ENCODE measurements at places on chromosomes 7 and 10.

DNA sequence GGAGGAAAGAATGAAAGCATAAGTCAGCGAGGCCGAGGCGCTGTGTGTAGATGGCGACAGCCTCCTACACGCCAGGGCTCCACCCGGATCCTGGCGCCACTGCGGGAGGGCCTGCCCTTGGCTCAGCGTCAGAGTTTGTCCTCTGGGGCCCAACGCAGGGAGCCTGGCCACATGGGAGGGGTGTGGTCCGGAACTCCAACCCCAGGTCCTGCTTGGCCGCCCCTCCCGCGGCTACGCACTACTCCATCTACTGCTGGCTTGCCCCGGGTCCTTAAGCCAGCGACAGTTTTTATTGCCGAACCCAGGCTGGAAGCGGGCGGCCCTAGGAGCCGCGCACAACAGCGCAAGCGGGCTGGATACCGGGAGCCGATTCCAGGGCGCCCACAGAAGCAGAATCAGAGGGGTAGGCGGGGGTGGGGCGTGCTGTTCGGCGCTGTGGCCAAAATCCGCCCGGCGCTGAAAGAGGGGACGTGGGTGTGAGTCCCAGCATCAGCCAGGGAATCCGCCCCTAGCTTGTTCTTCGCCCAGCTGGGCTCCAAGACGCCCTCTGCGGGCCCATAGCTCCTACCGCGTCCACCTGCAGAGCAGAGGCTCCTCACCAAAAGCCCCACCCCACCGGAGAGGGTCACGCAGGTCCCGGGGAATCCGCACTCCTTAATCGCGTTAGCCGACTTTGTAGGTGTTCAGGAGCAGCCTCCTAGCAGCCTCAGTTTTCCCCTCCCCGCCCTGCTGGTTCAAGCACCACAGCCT is 4.5 kb downstream of the KAZALD1 start:
- DNase-seq = peak; percentile 86

GRCh38 chr7:111012799-111013675 is 77.9 kb upstream of the LRRN3 start:
- DNase-seq = no peak

DNA sequence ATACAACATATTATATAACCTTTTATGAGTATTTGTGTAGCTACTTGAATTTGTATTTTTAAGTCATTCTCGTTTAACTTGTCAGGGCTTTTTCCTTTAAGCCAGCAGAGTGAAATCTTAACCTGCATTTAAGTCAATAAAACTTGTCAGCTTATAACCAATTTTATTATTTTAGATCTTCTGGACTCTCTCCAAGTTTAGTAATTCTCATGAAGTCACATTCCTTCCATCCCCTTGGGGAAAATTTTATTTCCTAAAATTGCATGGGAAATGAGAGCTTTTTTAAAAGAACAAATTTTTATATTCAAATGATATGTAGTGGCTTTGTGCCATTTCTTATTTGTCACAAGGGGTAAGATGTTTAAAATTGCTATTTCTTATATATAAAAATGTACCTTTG is 74.0 kb downstream of the SEPTIN7 start:
- no peak for DNase-seq

DNA sequence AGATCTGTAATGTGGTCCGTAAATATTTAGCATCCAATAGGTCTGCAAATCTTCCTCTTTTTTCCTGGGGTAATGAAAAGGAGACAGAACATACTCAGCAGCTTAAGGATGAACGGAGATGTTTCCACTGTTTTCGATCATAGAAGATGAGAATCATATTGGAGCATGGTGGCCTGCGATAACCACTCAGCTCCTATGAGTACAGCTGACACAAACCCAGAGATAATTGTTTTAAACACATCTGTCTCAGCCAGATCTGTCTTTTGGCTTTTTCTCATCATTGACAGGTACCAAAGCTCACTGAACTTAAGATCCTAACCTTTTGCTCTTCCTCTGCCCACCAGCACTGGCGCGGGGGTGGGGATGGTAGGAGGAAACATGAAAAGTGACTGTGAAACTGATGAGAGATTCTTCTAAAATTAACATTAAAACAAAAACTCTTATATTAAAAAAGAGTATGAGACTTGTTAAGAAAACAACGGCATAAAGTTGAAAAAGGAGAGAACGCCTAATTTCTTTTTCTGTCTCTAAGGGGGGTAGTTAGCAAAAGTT is 71.0 kb downstream of the SVOPL start:
- no peak for DNase-seq

DNA sequence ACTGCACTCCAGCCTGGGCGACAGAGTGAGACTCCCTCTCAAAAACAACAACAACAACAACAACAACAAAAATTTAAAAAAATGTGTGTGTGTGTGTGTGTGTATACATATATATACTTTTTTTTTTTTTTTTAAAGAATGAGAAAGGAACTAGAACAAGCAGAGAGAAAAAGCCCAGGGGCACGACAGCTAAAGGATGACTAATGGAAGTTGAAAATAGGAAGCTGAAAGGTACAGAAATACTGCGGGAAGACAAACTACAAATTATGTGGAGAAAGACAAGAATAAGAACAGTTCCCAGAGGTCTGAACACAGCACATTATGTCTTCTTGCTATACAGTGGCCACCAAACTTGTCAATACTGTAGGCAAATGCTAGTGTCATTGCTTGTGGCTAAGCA is 141.9 kb upstream of the PRSS1 start:
- DNase-seq = no peak

- DNase-seq = peak; percentile 2
Measured at GRCh38 chr10:59708816-59709394, 745 bp downstream of the SLC16A9 start.

DNA sequence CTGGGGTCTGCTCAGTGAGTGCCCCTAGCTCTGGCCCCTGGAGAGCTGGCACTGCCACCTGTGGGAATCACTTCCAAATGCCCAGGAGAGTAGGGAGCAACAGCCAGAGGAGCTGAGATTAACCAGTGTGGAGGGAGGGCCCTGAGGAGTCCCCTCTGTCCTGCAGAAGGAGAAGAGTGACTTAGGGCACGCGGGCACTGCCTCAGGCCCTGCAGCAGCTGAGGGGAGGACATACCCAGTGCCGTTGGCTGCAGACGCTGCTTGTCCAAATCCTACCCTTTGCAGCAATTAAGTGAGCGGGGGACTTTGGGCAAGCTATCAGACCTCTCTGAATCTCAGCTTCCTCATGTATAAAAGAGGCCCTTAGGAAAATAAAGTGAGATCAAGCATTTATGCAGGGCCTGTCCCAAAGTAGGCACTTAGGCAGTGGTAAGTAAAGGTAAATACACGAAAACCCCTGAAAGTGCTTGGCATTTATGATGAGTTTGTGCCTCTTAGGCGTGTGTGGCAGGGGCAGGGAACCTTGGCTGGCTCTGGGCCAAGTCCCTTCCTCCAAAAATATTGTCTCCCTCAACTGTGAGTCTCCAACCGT is 16.9 kb downstream of the PRF1 start:
- DNase-seq = no peak

DNA sequence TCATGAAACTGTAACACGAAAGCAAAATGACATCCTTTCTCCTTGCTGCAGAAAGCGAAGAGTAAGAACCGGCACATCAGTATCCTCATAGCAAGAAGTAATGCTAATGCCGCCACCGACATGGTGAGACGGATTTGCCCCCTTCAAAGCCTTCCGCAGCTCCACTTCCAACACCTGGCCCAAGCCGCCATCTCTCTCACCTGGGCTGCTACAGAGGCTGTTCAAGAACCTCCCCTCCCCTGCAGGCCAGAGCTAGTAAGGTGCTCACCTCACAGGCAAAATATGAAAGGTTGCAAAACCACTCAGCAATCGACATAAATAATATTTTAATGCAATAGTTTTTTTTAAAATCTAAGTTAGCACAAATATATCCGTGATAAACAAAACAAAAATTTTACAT is 123.9 kb upstream of the FRMD4A start:
- DNase-seq = no peak

- DNase-seq = no peak
Measured at GRCh38 chr10:124213471-124213870, 120.1 kb upstream of the CHST15 start.

DNA sequence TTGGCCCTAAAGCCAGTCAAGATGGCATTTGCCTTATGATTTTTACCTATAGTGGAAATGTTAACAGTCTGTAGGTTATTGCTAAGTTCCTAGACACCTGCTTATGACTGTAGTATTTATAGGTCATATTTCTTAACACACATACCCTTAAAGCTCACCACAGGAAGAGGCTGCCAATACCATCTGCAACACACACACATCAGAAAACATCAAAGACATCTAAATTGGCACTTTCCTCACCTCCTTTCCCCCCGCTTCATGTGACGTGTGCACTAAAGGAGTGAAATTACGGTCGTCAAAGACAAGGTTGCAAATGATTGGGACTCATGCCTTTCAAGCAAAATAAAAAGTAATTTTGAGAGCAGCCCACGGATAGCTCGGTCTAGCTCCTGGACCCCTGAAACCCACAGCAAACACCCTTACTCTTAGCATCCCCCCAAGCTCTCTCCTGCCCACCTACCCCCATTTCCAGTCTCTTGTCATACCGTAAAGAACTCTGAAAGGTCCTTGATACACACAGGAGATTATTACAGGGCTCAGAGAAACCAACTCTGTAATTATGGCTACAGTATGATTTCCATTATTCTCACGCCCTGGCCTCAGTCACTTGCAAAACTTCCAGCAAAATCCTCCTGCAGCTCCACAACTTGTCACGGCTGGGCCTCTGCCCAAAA is 90.5 kb downstream of the PLXNA4 start:
- no peak for DNase-seq

DNA sequence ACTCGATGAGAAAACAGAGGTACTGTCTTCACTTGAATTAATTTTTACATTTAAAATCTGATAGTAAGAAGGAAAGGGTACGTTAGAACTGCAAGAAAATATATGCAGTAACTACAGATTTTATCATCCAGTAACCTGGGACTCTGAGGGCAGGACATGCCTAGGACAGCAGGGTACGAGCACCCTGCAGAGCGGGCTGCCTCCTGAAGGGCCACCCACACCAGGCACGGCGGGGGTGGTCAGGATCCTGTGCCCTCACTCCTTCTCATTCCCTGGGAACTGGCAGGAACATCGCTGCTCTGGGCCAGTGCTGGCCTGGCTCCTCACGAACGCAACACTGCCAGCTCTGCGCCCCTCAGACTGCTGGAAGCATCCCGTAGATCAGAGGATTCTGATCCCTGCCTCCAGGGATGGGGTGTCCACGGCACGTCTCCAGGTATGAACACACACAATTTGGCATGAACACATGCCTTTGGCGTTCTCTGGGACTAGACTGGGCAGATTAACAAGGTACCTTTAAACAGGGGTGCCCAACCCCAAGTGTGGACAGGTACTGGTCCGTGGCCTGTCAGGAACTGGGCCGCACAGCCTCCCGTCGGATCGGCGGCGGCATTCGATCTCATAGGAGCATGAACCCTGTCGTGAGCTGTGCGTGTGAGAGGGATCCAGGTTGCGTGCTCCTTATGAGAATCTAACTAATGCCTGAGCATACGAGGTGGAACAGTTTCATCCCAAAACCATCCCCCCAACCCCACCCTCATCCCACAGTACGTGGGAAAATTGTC is 99.3 kb upstream of the FAM20C start:
- DNase-seq = no peak

- no peak for DNase-seq
Measured at GRCh38 chr7:142311876-142312275, 54.0 kb upstream of the PRSS58 start.

All from RPMI8226 (cell line).